ENCODE measurements at places on chromosomes 7 and 10. TPM values are rescaled to one million over a fixed set of nuclear protein-coding genes. Genes with fewer than 3 reads are reported as not detected.

GRCh38 chr7:16493266-16493665 is 27.7 kb upstream of the SOSTDC1 start:
- DNase-seq, result no peak

- no peak for DNase-seq
Measured at GRCh38 chr10:49285232-49285631, 13.7 kb upstream of the C10orf71 start.

DNA sequence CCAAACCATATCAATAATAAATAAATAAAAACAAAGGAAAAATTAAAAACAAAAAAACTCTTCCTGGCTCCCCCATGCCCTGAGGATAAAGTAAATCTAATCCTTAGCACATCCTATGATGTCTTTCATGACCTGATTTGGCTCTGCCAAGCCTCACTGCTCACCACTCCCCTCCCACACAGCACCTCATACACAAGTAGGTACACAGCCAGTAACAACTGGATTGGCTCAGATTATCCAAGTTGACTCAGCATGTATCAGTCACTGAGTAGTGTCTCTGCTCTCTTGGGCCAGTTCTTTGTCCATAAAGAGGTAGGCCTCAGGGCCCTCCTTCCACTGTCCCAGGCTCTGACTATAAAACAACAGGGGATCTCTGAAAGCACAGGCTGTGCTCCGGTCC is 99.6 kb downstream of the STRA8 start:
- peak; percentile 33 for DNase-seq

- no peak for DNase-seq
Measured at GRCh38 chr10:93703066-93703465, 674 bp upstream of the FRA10AC1 start.

DNA sequence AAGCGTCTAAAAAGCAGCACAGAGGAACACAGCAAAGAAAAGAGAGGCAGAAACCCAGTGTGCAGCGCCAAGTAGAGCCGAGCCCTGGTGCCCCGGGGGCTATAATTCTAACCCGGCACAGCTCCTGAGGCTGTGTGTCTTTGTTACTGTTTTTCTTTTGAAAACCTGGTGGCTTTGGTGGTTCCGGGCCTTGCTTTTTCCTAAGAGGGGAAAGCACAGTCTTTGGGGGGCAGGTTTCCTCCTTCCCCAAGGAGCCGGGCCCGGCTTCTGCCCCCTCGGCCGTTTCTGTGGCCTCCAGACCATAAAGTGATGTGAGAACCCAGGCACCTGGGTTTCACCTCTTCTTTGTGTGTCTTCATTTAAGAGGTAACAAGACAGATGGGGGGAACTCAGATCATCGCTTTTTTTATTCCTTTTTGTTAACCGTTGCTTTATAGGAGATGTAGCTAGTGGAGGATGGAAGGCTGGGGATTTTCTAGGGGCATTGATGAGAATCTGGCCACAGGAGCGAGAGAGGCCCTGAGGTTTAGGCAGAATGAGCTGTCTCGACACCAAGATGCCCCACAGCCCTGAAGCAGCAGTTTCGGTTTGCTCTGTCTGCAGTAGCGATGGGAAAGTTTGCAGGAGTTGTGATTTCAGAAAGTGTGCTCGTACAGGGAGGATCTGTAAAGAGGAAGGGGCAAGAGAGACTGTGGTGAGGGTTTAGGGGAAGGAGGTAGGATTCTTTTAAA is 367.8 kb upstream of the GALNT17 start:
- DNase-seq, result no peak

DNA sequence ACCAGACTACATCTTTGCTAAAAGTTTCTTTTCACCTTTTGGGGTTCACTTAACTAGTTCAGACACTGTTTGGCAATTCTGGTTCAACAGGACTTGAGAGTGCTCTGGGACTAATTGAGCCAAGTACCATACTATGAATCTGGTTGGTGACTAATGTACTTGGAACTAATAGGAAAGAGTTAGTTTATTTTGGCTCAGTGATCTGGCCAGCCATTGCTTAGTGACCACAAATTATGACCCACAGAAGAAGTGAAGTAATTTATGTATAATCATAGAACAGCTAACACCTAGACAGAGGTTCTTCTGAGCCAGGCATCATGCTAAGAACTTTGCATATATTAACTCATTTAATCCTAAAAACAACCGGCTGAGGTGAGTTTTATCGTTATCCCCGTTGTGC is 126.5 kb upstream of the JCAD start:
- DNase-seq, result peak; percentile 72

GRCh38 chr7:107661081-107661864 is 645 bp downstream of the SLC26A4 start:
- DNase-seq, result peak; percentile 75

DNA sequence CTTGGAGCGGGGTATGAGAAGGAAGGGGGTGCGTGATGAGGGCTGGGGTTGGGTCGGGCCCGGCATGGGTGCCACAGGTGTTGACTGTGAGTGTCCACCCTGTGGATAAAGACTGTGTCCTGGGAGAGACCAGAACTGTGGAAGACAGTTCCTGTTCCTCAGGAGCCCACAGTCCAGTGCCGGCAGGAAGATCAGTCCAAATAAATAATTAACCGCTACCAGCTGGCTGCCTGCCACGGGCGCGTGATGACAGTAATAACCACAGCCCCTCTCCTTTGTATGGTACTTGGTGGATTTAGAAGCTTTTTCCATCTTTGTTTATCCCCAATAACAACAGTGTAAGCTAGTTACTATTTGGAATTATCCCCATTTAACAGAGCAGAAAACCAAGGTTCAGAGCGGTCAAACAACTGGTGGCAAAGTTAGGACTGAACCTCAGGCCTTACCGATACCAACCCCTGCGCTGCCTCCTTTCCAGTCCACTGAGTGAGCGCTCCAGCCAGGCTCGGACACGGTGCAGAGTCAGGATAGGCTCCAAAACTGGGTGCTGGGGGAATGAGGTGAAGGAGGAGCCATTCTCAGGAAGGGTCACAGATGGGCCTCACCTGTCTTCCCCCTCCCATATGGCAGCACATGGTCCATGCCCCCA is 5.1 kb downstream of the ZMIZ1 start:
- peak; percentile 37 for DNase-seq

DNA sequence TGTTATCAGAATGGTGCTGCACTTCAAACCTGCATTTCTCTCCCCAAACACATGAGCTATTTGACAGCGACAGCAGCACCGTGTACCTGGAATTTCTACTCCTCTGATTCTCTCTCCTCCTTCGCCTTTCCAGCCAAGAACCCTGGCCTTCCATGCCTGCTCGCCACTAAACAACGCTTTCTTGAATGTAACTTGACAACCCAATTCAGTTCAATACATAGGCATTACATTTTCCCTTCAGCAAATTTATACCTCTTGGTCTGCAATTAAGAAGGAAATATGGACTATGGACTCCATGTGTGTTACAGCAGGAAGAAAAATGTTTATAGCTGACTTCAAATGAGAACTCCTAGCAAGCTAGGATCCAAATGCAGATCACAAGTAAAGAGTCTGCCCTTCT is 162.6 kb upstream of the AUTS2 start:
- no peak for DNase-seq

- no peak for DNase-seq
Measured at GRCh38 chr7:66748791-66749190, 8.3 kb downstream of the RABGEF1 start.

- DNase-seq, result no peak
Measured at GRCh38 chr7:33581236-33581635, 324.1 kb upstream of the BMPER start.

DNA sequence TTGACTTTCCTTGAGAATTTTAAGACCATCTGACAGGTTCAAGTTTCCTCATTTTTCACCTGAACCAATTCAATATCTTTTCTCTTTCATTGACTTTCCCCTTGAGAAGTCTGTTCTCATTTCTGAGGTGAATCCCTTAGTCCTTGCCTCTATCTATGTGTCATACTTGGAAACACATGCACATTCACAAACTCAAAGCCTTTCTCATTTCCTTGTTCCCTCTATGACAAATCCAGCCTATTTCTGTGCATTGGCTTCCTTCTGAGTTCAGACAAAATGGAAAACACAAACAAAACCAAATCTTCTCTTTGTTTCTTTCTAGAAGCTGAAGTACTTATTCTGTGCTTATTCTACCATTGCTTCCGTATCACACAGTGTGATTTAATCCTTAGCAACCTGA is 13.8 kb downstream of the PTTG1IP2 start:
- DNase-seq, result no peak

GRCh38 chr7:84474436-84474835 is 279.8 kb upstream of the SEMA3A start:
- no peak for DNase-seq

- peak; percentile 79 for DNase-seq
Measured at GRCh38 chr10:114634609-114634979, 23.5 kb downstream of the ABLIM1 start.

DNA sequence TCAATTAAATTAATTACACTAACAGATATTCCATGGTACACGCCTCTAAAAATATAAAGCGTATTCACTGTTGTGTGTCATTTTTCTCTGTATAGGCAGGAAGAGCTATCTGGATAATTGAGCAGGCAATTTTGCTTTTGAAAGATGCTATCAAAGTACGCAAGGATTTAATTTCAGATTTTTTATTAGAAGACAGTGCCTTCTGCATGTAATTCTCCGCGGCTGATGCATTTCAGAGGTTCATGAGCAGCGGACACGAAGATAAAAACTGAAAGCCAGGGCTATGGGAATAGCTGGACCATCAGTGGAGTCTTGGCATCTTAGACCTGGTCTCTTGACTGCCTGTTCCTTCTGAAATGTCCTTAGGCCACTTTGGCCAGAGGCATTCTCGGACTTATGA is 35.7 kb upstream of the SDK1 start:
- DNase-seq, result no peak

DNA sequence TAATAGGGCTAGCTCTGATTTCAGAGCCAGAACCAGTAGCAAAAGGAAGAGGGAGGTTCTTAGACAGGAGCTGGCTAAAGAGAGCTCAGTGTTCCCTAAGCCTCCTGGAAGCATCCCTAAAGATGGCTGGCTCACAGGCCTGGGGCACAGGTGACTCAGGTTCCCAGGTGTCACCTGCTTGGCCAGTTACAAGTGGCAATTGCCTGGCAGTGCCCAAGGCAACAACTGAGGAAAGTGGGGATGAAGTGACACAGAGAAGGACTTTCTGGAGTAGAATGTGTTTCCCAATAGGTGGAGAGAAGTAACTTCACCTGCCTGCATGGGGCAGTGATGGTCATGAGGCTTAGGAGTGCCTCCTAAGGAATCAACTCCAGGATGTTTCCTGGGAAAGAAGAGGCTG is 66.5 kb upstream of the EEPD1 start:
- no peak for DNase-seq

DNA sequence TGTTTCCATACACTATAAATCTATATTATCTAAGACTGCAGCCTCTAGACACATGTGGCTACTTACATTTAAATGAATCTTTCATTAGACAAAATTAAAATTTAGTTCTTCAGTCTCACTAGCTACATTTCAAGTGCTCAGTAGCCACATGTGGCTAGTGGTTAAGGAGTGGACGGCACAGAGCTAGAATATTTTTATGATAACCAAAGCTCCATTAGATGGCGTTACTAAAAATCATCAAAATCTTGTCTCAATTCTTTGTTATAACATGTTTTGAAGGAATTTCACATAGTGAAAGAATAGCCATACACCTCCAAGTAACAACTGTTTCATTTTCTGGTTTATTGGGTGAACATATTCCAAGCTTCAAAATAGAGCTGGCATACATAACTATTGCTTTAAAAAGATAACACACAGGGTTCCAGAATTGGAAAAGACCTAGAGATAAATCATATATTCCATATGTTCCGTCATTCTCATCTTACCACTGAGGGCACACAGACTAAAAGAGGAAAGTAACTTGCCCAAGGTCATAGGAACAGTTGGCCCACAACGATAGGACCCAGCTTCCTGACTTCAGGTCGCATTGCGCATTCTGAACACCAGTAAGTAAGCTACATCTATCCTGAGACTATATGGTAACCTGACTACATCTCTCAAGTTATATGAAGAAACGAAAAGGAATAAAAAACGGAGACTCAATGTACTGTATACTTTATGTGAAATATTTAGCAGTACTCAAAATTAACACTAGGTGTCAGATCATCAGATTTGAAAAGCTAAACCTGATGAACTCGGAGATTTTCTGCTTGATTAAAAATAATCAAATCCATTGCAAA is 66.6 kb downstream of the CAV1 start:
- DNase-seq, result no peak

- no peak for DNase-seq
Measured at GRCh38 chr10:23013581-23014335, 81.6 kb upstream of the MSRB2 start.

- DNase-seq, result no peak
Measured at GRCh38 chr10:16259726-16260125, 177.1 kb upstream of the PTER start.

- no peak for DNase-seq
Measured at GRCh38 chr7:1926908-1927306, 256.8 kb downstream of the ELFN1 start.

- peak; percentile 42 for DNase-seq
Measured at GRCh38 chr10:86400705-86401587, 34.4 kb upstream of the GRID1 start.

- DNase-seq, result no peak
Measured at GRCh38 chr10:35889226-35889625, 247.1 kb upstream of the FZD8 start.

GRCh38 chr7:30983914-30984247 is 20.1 kb downstream of the GHRHR start:
- no peak for DNase-seq

- DNase-seq, result no peak
Measured at GRCh38 chr10:24822590-24822989, 98.9 kb upstream of the ARHGAP21 start.

The C10orf143 gene
- total RNA-seq, result 0.46 TPM

The GSTO2 gene
- 0.06 TPM for total RNA-seq

The AKR1B15 gene
- not detected for total RNA-seq

The DPCD gene
- 85.7 TPM for total RNA-seq

The THNSL1 gene
- total RNA-seq, result 2.3 TPM

The PRLHR gene
- not detected for total RNA-seq

The CPA5 gene
- total RNA-seq, result not detected

The CCL24 gene
- not detected for total RNA-seq

The NUTM2E gene
- under 0.01 TPM for total RNA-seq

The HOXA11 gene
- 7.7 TPM for total RNA-seq

The TAS2R4 gene
- 0.18 TPM for total RNA-seq
